Stimulated activated CD4-positive, alpha-beta T cell treated with anti-CD3 and anti-CD28 coated beads, Interleukin-12 subunit alpha, Interleukin-12 subunit beta, amount 100 ng/mL, for 24 hours (primary cell): ENCODE measurements at places on chromosomes 13 and 19.

GRCh38 chr13:112143753-112144615, 77.0 kb downstream of the SOX1 start:
- DNase-seq: no peak

- peak; percentile 17 for DNase-seq
These were observed 249.0 kb downstream of the DLEU7 start for GRCh38 chr13:50594276-50595051.

DNA sequence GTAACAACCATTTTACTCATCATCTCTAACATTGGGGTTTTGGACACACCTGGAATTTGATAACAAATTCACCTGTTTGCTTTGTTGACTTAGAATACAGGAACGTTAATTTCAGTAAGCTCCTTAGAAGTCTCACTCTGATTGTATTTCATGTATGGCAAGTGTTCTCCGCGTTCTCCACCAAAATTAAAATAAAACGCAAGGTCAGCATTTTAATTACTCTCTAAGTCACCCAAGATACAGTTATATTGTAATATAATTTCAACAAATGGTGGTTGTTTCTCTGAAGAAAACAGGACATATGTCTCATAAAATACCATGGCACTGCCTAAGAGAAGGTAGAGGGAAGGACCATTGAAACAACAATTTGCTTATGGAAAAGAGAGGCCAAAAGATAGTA, 742.1 kb downstream of the LIG4 start:
- no peak for DNase-seq

DNA sequence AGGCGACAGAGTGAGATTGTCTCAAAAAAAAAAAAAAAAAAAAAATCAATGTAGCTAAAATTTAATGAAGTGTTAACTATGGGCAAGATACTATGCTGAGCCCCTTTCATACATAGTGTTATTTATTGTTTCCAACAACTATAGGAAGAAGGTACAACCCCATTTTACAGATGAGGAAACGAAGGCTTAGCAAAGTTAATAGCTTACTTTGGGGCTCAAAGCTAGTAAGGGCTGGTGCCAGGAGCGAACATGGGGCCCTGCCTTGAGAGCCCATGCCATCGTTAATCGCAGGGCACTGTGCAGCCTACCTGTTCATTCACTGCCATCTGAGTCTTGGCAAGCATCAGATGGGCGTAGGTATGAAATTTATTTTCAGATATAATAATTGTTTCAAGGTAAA, 1.9 kb upstream of the FRY start:
- no peak for DNase-seq

DNA sequence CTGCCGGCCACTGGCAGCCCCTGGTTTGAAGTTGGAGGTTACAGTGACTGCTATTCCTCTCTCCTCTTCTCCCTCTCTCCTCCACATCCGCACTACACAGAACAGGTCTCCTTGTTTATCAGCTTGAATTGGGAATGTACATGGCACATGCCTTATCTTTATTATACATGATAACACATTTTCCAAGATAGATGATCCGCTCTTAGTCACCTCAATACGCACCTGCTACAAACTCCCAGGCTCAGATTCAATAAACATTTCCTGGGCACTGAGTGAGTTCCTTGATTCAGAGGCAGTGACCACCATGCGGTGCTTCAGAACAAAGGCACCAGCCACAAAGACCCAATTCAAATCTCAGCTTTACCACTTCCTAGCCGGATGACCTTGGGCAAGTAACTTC, 227.7 kb downstream of the TSHZ3 start:
- no peak for DNase-seq

DNA sequence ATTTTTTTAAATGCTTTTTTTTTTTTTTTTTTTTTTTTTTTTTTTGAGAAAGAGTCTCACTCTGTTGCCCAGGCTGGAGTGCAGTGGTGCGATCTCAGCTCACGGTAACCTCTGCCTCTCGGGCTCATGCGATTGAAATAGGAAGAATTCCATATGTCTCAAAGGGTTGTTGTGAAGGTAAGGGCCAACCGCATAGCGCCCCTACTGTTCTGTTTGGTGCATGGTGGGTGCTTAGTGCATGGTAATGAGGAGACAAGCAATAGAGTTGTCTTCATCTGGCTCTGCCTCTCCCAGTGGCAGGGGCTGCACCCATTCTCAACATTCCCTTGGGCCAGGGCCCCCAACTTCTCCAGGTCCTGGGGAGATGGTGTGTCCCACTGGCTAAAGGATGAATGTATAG, 68.7 kb downstream of the RASL11A start:
- no peak for DNase-seq

- no peak for DNase-seq
These were observed 397.1 kb downstream of the SLITRK5 start for GRCh38 chr13:88068316-88068715.

GRCh38 chr13:28031220-28031895, 42.9 kb upstream of the URAD start:
- no peak for DNase-seq
